AG10803 (cell line): ENCODE measurements at places on chromosomes 1 and 21.

- DNase-seq, result peak; percentile 12
Measured at GRCh38 chr1:42046761-42047507, 106.3 kb upstream of the GUCA2B start.

- DNase-seq, result no peak
Measured at GRCh38 chr21:22516230-22516629, 1518.0 kb downstream of the NCAM2 start.

DNA sequence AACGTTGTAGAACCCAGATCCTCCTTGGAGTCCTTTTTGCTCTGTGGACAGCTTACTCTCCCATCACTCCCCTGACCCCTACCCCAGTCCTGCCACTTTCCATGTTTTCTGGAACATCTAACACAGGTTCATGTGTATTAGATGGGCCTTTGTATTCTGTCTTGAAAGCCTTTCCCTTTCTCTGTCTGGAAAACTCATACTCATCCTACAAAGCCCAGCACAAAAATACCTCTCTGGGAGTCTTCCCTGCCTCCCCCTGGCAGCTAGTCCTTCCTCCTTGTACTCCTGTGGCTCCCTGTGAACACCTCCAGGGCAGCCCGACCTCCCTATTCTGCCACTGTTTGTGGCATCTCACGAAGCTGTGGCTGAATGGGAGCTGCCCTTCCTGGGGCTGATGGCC lies 7.8 kb upstream of the HEYL start:
- DNase-seq, result no peak

- DNase-seq, result no peak
Measured at GRCh38 chr21:46375560-46376230, 51.7 kb downstream of the PCNT start.

- DNase-seq, result no peak
Measured at GRCh38 chr1:38773483-38773882, 86.1 kb downstream of the RRAGC start.

DNA sequence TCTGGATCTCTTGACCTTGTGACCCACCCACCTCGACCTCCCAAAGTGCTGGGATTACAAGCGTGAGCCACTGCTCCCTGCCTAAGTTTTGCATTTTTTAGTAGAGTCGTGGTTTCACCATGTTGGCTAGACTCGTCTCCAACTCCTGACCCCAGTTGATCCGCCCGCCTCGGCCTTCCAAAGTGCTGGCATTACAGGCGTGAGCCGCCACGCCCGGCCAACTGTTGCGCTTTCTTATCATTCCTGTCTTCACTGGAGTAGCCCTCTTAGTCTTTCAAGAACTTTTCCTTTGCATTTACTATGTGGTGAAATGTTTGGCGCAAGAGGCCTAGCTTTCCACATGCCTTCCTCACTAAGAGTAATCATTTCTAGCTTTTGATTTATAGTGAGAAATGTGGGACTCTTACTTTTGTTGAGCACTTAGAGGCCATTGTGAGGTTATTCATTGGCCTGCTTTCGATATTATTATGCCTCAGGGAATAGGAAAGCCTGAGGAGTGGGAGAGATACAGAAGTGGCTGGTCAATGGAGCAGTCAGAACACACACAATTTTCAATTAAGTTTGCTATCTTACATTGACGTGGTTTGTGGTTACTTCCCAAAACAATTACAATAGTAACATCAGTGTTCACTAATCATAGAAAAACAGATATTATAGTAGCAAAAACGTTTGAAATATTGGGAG lies 111.0 kb downstream of the ZMYM4 start:
- DNase-seq, result no peak

GRCh38 chr1:16677552-16678431 lies 11.0 kb upstream of the RNU1-3 start:
- DNase-seq, result peak; percentile 81

DNA sequence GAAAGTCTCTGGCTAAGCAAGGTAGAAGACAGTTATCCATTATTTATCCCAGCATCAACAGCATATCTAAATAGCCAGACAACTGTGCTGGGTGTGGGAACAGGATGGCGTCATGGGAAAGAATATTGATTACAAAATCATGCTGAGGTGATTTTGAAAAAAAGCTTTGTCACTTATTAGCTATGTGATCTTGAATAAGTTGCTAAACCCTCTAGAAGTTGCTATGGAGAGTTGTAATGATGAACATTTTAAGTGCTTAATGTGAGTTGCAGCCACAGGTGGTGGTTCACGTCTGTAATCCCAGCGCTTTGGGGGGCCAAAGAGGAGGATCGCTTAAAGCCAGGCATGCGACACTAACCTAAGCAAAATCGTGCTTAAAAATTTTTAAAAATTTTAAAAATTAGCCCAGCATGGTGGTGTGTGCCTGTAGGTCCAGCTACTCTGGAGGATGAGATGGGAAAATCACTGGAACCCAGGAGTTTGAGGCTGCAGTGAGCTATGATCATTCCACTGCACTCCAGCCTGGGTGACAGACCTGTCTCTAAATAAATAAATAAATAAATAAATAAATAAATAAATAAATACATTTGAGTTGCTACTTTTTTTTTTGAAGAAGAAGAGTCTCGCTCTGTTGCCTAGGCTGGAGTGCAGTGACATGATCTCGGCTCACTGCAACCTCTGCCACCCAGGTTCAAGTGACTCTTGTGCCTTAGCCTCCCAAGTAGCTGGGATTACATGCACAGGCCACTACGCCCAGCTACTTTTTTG lies 33.6 kb downstream of the WNT2B start:
- DNase-seq, result peak; percentile 30

DNA sequence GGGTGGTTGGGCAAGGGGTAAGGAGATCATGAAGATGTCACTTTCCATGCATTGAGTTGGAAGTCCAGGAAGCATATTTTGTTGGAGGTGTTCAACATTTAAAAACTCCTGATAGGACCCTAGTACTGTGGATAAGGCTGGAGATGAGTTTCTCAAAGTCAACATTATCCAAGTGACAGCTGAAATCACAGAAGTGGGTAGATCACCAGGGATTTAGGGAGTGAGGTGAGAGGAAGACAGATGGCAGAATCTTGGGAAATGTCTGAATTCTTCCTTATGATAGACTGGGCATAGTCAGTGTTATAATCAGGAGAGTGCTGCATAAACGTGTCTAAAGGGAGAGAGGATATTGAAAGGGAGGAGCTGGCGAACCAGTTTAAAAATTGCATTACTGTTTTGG lies 5.3 kb upstream of the RASAL2 start:
- DNase-seq, result no peak

- no peak for DNase-seq
Measured at GRCh38 chr21:27695246-27695645, 728.4 kb upstream of the ADAMTS5 start.

GRCh38 chr1:234260578-234260977 lies 112.7 kb upstream of the COA6 start:
- DNase-seq, result no peak

DNA sequence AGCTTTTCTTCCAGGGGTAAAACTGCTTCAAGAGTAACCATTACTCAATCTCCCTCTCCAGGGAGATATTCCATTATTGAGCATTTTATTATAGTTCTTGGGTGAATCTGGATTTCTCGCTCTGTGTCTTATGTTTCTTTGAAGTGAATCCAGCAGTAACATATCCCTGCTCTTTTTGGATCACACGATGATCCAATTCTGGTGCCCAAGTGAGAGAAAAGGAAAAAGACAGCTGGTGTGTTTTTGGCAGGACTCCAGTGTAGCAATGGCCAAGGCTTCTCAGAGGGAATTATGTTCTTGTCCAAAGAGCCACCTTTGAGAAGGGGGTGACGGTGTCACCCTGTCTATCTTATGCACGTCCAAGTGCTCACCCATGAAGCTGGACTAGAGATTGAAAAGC lies 140.3 kb upstream of the ERRFI1 start:
- DNase-seq, result no peak

GRCh38 chr1:24289937-24290595 lies 29.1 kb upstream of the GRHL3 start:
- peak; percentile 94 for DNase-seq

DNA sequence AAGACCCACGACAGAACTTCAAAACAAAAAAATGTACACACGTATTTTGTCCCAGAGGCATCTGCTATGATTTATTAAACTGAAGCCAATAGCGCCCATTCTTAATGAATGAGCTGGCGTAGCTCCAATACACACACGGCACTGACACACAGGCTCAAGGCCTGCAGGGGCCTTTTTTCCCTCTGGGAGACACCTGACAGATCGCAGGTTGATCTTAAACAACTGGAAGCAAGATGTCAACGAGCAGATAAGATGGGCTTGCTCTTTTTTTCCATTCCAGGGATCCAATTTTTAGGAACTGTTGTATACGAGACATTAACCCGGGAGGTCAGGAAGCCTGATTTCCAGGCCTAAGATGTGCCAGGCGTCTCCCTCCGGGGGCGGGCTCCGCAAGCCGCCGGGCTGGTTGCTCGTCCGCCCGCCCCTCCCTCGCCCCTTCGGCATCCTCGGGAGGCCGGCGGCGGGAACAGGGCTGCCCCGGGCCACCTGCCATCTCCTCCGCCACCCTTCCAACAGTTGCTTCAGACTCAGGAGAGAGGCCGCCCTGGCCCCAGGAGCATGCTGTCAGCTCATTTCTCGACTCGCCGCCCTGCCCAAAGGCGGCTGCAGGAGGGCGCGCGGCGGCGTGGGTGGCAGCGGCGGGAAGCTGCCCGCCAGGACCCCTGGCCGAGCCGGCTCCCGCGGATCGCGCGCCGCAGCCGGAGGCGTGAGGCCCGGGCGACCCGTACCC lies 735 bp downstream of the TTC13 start:
- no peak for DNase-seq

GRCh38 chr1:214504330-214504729 lies 47.1 kb downstream of the PTPN14 start:
- DNase-seq, result no peak

DNA sequence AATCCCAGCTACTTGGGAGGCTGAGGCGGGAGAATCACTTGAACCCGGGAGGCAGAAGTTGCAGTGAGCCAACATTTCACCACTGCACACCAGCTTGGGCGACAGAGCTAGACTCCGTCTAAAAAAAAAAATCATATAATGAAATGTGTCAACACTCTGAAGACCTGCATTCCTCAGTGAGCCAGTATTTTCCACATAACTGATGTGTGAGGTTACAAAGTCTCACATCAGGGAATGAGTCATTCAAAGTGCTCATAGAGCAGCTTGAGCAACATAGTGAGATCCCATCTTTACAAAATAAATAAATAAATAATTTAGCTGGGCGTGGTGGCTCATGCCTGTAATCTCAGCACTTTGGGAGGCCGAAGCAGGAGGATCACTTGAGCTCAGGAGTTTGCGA lies 65.5 kb downstream of the CASZ1 start:
- peak; percentile 87 for DNase-seq

GRCh38 chr1:211876851-211877590 lies 46.5 kb upstream of the LPGAT1 start:
- peak; percentile 27 for DNase-seq

- peak; percentile 13 for DNase-seq
Measured at GRCh38 chr1:180213401-180214170, 16.5 kb upstream of the LHX4 start.

DNA sequence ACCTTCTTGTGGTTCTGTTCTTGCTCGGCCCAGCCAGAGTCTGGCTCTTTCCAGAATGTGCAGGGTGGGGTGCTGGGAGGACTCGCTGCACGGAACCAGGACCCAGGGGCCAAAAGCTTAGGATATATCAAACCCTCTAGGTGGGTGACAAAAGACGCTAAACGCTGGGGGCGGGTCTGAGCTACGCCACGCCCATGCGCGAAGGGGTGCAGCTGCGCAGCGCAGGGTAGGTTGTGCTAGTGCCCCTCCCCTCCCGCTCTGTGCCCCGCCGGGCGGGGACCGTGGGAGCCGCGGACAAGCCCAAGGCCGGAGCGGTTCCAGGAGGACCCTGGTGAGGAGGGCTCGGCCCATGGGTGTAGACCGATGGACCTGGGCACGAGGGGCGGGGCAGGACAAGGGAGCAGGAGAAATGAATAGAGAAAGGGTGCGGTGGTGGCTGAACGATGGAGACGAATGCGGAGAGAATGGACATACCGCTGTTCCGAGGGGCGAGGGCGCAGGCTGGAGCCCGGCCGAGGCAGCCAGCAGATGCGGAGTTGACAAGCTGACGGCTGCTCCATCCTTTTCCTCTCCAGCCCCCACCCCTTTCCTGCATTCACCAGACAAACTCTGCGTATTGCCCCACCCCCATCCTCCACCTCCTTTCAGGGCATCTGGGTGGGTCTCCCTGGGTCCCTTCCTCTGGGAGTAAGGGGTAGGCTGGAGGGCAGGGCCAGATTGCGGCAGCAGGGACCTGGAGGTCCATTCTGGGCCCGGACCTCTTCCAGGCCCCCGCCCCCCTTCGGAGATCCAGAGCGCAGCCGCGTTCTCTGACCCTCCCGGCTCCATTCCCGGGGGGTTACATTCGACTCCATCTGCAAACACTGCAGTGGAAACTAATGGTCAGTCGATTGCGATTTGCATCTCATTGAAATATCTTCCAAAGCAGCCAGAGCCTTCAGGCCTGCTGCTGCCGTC lies at the start of gene RUSC1:
Gene RUSC1 (plus strand): TSS at position 234 of the 957 bp plus-strand sequence. CDS start 880 bp downstream, outside the sequence.
- DNase-seq, result peak; percentile 51

GRCh38 chr1:29490204-29490934 lies 254.0 kb downstream of the PTPRU start:
- DNase-seq, result no peak

DNA sequence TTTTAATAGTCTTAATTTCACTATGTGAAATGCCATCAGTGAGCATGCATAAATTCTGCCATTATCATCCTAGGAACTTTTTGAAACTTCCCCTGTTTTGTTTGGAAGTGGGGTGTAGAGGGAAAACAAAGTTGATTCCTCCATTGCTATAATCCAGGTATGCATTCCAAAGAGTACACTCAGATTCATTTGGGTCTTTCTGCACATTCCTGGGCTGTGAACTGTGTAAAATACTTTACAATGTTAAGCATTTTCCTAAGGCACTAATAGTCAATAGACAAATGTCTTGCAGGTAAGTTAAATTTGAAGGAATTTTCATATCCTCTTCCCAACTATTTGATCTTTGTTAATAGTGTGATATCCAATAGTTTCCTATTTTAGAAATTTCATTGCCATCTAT lies 36.2 kb downstream of the SGIP1 start:
- no peak for DNase-seq
